Activated T-helper 1 cell treated with anti-CD3 and anti-CD28 coated beads, Interleukin-2, amount 50 U/mL, for 16 hours (primary cell): ENCODE measurements at places on chromosomes 13 and 19.

GRCh38 chr13:45258334-45258675 is 57.5 kb upstream of the KCTD4 start:
- DNase-seq, result no peak

DNA sequence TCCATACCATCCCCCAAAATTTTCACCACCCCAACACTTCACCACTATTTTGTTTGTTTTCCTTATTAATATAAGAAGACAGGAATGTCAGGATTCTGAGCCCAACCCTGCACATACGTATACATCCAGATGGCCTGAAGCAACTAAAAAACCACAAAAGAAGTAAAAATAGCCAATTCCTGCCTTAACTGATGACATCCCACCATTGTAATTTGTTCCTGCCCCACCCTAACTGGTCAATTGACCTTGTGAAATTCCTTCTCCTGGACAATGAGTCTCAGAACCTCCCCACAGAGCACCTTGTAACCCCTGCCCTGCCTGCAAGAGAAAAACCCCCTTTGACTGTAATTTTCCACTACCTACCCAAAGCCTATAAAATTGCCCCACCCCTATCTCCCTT is 132.5 kb downstream of the ZNF675 start:
- DNase-seq, result no peak

GRCh38 chr13:19794631-19795030 is 11.9 kb upstream of the PSPC1 start:
- DNase-seq, result no peak

DNA sequence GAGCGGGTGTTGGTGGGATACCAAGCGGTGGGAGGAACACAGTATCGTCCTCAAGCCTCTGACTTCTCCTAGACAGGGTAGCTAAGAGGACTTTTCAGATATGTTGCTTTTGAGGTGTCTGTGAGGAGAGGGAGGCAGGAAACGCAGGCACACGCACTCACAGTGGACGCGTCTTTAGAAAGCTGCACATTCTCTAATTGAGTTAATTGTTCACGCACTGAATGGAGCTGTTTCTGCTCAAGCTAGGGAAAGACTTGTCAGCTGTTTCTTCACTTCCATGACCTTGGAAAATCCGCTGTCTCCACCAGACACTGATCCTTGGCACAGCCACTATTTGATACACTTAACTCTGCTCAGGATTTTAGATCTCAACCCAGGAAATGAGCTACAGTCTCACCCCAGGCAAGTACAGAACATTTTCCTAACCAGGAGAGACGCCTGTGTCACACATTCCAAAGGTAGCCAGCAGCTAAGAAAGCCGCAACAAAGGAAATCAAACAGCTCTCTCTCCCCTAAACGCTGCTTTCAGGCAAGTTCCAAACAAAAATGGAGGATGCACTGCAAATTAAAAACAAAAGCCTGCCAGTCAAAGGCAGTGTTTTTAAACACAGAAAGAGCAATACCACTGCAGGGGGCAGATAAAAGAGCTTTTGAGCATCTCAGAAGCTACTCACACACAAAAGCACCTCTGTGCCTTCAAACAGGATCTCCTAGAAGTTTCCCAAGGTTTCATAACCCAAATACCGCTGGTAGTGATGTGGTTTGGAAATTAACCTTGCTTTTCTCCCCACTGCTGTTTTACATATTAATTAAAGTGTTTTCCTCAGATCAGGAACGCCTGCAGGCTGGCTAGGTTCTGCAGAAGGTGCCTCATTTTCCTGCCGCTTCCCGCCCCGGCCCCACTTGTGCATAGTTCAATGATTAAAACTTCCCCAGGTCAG is 57.3 kb downstream of the IRS2 start:
- no peak for DNase-seq

- DNase-seq, result no peak
Measured at GRCh38 chr13:72186730-72187422, 319.9 kb upstream of the DACH1 start.

GRCh38 chr19:19260417-19261214 is 12.5 kb downstream of the TM6SF2 start:
- DNase-seq, result no peak

DNA sequence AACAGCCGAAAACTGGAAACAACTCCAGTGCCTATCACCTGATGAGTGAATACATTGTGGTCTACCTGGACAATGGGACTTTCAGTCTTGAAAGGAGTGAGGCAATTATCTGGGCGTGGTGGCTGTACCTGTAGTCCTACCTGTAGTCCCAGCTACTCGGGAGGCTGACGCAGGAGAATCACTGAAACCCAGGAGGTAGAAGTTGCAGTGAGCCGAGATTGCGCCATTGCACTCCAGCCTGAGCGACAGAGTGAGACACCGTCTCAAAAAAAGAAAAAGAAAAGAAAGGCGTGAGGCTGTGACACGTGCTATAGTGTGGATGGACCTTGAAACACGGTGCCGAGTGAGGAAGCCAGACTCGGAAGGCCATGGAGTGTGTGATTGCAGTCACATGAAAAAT is 4.1 kb upstream of the NTN5 start:
- DNase-seq, result no peak

- DNase-seq, result no peak
Measured at GRCh38 chr13:37059848-37060192, 332 bp upstream of the SUPT20H start.

DNA sequence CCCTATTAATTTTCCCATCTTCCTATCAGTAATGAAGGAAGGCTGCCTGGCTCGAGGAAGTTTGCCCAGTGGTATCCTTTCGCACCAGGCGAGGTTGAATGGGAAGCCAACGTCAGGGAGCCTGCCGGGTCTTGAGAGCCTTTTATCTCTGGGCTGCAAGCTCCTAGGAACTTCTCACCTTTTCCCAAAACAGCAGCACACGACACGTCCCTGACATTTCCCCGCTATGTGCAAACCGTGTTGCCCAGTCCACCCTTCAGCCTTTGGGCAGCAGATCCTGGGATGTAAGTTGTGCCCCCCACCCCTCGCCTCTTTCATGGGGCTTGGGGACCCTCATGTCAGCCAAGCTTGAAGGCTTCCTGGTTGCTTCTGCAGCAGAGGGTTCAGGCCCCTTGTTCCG is 179.1 kb downstream of the ZNF536 start:
- no peak for DNase-seq

DNA sequence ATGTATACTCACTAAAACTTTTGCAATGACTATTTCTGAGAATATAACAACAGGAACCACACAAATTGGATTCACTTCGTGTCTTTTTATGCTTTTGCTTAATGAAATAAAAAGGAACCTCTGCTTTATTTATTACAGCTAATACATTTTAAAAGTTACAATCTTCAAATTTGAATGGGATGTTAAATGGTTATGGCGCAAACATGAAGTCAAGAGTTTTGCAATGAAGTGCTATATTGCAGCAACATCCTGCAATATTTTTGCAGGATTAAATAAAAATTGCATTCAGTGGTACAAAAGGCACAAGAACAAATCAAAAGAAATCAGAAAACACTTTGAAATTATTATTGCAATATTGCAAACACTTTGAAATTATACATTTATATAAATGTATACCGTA is 1519.0 kb upstream of the MIR17HG start:
- no peak for DNase-seq

- no peak for DNase-seq
Measured at GRCh38 chr13:91596842-91597241, 198.4 kb downstream of the GPC5 start.

DNA sequence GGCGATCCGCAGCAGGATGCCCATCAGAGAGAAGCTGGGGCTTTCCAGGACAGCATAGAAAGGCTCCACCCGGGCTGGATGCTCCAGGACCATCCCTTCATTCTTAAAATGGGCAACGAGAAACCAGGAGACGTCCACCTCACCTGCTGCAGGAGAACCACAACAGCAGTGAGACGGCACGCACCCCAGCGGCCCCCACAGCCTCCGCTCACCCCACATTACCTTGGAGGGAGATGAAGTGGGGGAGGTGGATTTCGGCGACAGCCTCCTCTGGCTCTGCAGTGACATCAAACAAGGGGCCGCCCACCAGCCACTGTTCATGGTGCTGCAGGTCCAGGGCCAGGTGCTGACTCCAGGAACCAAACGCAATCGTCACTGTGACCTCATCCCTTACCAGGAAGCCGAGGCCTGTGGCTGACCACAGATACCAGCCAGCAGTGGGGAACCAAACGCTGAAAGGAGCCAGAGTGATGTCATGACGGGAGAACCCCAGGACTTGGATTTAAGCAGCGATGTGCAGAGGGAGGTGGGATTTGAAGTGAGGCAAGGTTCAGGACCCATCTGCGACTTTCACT is 25.1 kb downstream of the CARD8 start:
- no peak for DNase-seq

DNA sequence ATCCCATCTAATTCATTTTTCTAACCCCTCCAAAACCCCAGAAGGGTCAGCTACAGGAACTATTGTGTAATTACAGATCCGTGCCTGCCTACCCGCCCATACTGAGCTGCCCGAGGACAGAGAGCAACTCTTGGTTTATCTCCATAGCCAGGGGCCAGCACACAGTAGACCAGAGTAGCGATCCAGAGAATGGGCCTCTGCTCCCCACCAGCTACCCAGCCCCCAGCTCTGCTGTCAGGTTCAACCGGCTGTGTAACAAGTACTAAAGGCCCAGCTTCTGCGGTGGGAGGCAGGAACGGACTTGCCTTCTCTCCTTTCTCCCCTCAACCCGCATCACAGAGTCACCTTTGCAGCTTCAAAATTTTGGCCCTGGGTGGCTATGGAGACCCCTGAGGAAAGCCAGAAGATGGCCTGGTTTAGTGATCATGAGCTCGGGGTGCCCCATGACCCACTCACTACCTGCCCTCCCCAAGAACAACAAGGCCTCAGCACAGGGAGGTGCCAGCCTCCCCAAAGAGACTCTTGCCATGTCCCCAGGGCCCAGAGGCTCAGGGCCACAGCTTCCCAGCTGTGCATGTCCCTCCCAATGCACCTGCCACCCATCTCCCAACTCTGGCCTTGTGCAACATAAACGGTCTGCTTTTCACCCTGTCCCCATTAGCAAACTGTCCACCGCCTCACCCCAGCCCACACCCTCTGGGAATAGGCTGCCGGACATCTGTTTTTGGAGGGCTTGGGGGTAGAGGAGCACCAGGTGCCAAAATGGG is 5.7 kb downstream of the CALM3 start:
- no peak for DNase-seq

DNA sequence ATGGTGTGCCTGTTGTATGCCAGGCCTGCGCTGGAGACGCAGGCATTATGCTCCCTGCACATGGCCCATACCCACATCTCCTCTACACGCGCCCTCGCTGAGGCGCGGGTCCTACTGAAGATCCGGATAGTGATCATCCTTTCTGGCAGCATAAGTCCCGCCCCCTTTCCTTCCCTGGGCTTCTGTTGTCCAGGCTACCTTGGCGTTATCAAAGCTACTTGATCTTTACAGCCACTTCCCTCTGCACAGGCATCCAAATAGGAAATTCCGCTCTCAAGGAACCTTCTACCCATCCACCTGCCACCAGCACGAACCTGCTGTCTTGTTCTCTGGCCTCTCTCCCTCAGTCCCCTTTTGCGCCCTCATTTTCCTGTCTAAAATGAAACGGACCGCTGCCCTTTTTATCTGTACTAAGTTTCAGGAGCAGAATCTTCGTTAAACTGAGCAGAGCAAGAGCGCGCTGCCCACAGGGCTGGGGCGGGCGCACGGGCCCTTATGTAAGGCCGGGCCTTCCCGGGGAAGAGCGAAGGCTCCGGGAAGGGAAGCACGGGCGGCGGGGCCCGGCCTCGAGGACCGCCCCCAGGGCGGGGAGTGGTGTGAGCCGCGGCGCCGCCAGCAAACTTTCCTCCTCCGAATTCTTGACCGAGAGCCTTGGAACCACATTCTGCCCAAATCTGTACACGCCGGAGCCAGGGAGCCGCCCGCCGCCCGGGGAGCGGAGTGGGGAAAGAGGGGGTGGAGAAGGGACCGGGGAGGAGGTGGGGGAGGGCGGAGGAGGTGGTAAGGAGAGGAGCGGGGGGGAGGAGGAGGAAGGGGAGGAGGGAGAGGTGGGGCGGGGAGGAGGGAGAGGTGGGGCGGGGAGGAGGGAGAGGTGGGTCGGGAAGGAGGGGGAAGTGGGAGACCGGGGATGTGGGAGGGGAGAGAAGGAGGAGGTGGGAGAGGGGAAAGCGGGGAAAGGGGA is 920 bp upstream of the UBE2L5 start:
- no peak for DNase-seq

- no peak for DNase-seq
Measured at GRCh38 chr13:20814224-20814910, 40.6 kb upstream of the EEF1AKMT1 start.

DNA sequence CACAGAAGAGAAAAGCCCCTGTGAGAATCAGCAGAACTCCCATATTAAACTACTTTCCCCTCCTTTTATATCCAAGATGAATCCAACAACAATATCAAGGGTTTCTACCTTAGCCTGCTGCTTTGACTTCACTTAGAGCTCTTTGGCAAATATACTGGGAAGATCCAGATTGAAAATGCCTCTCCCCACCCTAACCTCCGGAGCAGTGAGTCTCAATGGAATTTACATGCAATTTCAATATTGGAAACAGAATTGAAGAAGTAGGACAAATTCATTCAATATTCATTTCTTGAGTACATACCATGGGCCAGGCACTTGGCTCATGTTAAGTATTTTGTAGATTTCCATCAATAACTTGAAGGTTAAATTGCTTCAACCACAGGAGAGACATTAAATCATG is 457.4 kb downstream of the TBC1D4 start:
- DNase-seq, result no peak

GRCh38 chr13:110838867-110839538 is 75.9 kb downstream of the ANKRD10 start:
- no peak for DNase-seq
